ENCODE measurements at places on chromosomes 2 and 18.
A peak's percentile ranks its signal among the peaks of the same experiment; 100 is the strongest.

DNA sequence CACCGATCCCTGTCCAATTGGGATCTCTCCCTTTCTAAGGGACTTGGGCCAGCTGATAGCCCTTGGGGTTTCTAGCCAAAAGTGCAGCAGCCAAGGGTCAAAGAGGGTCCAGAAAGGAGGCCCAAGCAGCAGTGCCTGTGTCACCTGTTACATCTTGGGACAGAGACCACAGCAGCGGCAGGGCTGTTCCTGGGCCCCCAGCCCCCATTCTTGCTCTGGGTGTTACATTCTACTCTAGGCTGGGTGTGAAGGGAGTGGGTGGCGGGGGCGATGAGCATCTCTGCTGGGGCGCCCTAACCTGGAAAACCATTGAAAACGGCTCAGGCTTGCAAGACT lies 1.2 kb downstream of the PAX3 start:
- no peak for DNase-seq

GRCh38 chr18:39058386-39059000 lies 1492.9 kb upstream of the CELF4 start:
- DNase-seq = no peak

DNA sequence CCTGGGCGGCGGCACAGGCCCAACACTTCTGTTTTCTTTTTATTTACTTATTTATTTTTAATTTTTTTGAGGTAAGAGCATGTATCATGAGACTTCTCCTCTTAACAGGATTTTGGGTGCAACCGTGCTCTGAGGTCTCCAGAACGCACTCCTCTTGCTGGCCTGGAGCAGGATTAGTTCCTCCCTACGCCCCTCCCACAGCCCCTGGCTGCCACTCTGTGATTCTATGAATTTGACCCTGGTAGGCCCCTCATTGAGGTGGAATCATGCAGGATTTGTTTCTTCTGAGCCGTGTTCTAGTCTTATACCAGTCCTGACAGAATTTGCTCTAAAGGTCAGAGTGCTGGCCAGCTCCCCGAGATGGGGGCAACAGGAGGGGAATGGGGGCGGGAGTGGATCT lies 106.5 kb upstream of the HS6ST1 start:
- DNase-seq = no peak

DNA sequence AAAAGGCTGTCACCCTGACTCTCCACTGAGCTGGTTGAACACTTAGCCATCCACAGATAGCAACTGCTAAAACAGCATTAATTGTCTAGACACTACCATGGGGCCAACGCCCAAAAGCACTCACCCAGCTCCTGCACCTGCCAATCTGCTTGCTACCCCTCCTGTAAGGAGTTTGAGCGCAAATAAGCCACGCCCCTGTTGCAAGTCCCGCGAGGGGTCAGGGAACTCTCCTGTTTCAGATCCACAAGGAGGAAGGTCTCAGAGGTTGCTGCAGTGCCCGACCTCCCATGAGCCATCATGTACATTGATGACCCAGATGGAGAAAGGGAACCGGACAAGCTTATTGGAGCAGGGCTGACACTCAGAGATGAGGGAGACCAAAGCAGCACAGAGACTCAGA lies 106.8 kb downstream of the ZNF516 start:
- DNase-seq = no peak

DNA sequence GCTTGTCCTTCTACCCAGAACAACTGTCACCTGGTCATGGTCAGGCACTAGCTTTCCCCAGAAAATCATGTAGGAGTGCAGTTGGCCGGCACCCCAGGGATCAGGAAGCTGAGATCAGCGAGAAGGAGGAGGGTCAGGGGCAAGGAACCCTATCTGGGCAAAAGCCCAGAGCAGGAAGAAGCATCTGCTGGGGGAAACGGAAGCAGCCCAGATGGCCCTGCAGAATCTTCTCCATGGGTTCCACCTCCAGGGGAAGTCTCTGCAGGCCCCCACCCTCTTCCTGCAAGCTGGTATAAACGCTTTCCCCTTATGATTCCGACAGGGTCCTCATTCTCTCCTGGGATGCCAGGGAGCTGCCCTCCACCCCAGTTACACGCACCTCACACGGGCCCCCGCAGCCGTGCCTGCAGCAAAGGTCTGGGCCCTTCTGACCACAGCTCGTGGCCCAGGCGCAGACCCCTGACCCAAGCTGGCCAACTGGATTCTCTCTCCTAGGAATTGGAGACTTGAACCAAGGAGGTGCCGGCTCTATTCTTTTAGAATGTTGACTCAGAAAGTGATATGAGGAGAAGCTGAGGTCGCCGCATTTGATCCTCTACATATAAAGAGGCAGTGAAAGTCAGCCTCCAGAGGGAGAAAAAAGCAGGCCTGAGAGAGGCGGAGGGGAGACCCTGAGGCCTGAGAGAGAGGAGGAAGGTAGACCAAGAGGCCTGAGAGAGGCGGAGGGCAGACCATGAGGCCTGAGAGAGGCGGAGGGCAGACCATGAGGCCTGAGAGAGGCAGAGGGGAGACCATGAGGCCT lies 71.0 kb downstream of the STPG4 start:
- DNase-seq = no peak

GRCh38 chr2:101998896-101999789 lies 7.4 kb downstream of the IL1R2 start:
- no peak for DNase-seq

GRCh38 chr18:68960355-68960754 lies 162.5 kb downstream of the CCDC102B start:
- no peak for DNase-seq

DNA sequence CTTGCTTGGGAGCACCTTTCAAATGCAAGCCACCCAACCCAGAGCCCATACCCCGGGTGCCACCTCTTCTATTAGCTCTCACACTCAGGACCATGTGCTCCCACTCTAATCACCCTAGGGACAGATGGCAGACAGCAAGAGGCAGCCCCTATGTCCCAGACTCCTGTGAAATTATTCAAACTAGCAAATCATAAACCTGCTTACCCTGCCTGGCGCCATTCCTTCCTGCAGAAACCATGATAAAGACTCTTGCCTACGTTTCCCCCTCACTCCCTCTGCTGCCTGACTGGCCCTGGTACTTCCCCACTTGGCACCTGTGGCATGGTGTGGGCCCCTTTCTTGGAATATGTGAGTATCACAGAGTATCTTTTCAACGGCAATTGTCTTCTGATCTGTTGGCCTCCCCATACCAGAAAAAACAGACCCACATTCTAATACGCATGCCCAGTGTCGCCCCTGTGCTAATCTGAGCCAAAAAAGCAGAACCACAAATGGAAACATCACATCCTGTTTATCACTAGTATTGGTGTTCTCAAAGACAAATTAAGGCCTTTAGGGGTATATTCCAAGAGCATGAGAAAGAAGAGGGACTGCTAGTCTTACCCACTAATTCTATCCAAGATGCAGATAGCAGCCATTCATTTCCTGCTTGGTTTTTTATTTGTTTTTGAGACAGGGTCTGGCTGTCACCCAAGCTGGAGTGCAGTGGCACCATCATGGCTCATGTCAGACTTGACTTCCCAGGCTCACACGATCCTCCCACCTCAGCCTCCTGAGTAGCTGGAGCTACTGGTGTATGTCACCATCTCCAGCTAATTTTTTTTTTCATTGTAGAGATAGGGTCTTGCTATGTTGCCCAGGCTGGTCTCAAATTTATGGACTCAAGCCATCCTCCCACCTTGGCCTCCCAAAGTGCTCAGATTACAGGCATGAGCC lies 44.1 kb upstream of the TTC39C start:
- no peak for DNase-seq

GRCh38 chr2:69559442-69560146 lies 83.9 kb downstream of the AAK1 start:
- DNase-seq = peak; percentile 35

DNA sequence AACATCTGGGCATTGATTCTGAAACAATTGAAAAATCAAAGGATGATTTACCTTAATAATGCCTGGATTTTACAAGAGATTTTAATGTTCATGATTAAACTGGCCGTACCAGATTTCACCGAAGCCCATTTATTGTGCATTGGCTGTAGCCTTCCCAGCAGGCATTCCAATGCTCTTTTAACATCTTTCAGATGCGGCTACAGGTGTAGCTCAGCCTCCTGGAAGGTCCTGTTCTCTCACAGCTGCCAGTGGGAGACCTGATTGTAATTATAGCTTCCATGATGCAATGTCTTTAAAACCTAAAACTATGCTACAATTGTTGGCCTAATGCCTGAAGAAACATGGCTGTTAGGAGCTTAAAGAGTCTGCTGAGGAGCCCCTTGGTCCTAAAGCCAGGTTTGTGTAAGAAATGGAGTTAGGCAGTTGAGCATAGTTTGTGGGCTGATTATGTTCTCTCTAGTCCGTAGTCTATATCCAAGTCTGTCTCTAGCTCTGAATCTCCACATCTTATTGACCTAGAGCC lies 147.4 kb downstream of the CERS6 start:
- DNase-seq = no peak

- DNase-seq = peak; percentile 97
Observed at GRCh38 chr18:44742718-44743311, 62.1 kb downstream of the SETBP1 start.

DNA sequence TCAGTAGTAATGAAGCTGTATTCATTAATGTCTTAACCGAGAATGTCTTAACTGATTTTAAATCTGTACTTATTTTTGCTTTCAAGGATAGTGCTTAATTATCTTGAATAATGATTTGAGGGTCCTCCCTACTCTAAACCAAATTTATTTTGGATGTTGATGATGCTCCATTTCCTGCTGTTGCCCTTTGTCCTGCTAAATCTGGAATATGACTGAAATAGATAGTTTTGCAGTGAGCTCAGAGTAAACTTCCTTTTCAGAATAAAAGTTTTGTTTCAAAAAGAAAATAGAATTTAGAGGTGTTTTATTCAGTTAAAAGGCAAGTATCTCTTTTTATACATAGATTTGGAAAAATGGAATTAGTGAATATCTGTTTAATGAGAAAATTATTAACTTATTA lies 8.1 kb downstream of the NBEAL1 start:
- DNase-seq = no peak

GRCh38 chr18:48790869-48791635 lies 159.7 kb downstream of the SMAD7 start:
- DNase-seq = no peak

GRCh38 chr2:106956879-106957278 lies 70.9 kb upstream of the ST6GAL2 start:
- DNase-seq = no peak

DNA sequence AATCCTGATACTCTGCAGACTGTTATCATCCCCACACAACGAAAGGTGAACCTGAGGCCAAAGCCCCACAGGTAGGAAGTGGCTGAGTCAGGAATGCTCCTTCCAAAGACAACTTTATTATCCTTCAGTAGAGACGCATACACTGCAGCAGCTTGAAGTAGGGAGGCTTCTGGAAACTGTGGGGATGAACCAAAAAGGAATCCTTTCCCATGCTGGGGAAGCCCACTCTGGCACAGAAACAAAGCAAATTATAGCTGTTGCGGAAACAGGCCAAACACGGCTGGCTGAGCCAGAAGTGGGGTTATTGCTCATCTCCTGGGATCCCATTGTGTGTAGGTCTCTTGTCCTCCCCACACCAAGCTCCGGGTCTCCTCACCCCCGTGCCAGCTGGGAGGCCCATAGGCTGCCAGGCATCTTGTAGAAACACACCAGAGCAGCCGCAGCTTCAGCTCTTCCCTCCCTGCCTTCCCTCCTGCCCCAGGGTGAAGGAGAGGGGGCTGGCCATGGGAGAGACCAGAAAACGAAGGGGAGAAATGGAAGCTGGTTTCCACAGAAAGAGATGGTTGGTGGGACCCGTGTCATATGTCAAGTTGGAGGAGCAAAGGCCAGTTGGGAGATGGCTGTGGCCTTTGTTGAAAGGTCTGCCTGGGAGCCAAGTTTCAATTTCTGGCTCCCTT lies 176.9 kb upstream of the NABP1 start:
- DNase-seq = no peak

DNA sequence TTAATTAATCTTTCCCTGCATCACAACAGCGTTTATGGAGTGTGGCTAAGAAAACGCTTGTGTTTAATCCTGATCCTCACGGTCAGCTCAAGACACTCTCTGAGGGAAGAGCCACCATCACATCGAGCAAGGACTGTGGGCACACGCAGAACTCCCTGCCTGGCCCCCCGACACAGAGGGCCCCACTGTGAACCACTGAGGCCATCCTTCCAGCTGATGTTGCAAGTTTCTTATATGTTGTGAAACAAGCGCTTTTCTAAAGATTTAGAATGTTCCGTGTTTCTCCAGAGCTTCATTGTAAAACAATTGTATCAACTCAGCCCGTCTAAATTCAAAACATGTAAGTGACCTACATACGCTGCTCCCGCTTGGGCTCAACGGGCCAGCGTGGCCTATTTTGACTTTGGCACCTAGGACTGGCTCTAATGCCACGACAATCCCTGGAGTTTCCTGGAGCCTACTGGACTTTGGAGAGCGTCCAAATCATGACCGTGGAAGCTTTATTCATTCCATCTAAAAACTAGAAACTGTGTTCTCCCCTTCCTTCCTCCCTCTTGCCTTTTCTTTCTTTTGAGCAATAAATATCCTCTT lies 34.9 kb downstream of the SERPINE2 start:
- no peak for DNase-seq

GRCh38 chr2:19774805-19775176 lies 127.0 kb downstream of the TTC32 start:
- peak; percentile 41 for DNase-seq

- no peak for DNase-seq
Observed at GRCh38 chr18:34592961-34593382, 117.1 kb upstream of the DTNA start.

DNA sequence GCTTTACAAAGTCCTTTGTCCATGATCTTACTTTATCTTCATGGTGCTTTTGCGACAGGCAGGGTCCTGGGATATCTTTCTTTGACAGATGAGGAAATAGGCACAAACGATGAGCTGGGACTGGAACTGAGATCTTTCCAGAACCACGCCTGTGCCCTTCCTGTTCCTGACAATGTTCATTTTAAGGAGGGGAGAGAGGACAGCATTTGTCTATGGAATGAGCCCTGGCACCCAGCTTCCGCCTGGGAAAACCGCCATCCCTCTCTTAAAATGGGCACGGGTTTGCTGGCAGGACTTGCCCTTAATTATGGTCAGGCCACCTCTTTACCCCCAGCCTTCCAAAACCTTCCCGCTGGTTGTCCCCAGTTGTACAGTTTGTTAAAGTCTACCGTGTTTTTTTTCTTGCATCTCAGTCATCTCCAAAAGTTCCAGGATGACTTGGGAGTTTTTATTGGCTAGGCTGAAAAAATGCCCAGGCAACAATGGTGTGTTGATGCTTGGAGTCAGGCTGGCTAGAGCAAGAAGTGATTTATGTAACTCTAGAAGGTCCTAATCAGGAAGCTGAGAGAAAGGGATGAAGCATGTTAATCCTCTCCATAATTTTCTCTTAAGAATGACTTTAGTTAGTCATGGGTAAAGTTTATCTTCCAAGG lies 264.9 kb upstream of the EPAS1 start:
- no peak for DNase-seq

Measured in NCI-H748 treated with DMSO at 0.1 percent for 48 hours (cell line).